ENCODE measurements at places on chromosomes 4 and X.

- no peak for DNase-seq
These were observed 293.5 kb downstream of the OPHN1 start for GRCh38 chrX:68139791-68140190.

GRCh38 chr4:119638359-119638758 is 9.8 kb upstream of the PDE5A start:
- DNase-seq: no peak

DNA sequence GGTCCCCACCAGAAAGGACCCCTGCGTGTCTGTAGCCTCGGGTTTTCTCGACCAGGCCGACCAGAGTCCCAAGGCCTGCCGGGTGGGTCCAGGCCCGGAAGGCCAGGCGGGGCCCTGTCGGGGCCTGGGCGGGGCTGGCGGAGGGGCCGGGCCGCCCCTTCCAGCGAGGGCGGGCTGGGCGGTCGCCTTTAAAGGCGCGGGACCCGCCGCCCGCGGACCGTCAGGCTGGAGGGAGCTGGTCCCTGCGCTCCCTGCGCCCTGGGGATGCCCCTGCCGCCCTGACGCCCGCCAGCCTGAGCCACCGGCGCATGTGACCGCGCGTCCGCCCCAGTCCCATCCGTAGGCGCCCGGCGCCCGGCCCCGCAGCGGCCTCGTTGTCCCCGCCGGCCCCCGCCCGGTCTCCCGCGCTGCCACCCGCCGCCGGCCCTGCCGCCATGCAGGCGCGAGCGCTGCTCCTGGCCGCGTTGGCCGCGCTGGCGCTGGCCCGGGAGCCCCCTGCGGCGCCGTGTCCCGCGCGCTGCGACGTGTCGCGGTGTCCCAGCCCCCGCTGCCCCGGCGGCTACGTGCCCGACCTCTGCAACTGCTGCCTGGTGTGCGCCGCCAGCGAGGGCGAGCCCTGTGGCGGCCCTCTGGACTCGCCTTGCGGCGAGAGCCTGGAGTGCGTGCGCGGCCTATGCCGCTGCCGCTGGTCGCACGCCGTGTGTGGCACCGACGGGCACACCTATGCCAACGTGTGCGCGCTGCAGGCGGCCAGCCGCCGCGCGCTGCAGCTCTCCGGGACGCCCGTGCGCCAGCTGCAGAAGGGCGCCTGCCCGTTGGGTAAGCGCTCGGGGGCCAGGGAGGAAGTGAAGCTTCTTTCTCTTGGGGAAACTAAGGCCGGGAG is at the start of gene HTRA3:
HTRA3 (plus strand) TSS at position 220 of the 883 bp plus-strand sequence; CDS start at position 435, 215 bp downstream.
- DNase-seq: peak; percentile 19

GRCh38 chr4:111697176-111697942 is 447.9 kb upstream of the FAM241A start:
- no peak for DNase-seq

DNA sequence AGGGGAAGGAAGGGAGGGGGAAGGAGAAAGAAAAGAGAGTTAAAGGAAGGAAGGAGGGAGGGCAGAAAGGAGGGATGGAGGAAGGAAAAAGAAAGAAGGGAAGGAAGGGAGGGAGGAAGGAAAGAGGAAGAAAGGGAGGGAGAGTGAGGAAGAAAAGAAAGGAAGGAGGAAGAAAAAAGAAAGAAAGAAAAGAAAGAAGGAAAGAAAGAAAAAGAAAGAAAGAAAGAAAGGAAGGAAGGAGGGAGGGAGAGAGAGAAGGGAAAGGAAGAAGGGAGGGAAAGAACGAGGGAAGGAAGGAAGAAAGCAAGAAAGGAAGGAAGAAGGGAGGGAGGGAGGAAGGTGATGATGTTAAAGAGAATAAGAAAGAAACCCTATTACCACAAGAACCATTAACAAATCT is 150.6 kb downstream of the MXRA5 start:
- no peak for DNase-seq

DNA sequence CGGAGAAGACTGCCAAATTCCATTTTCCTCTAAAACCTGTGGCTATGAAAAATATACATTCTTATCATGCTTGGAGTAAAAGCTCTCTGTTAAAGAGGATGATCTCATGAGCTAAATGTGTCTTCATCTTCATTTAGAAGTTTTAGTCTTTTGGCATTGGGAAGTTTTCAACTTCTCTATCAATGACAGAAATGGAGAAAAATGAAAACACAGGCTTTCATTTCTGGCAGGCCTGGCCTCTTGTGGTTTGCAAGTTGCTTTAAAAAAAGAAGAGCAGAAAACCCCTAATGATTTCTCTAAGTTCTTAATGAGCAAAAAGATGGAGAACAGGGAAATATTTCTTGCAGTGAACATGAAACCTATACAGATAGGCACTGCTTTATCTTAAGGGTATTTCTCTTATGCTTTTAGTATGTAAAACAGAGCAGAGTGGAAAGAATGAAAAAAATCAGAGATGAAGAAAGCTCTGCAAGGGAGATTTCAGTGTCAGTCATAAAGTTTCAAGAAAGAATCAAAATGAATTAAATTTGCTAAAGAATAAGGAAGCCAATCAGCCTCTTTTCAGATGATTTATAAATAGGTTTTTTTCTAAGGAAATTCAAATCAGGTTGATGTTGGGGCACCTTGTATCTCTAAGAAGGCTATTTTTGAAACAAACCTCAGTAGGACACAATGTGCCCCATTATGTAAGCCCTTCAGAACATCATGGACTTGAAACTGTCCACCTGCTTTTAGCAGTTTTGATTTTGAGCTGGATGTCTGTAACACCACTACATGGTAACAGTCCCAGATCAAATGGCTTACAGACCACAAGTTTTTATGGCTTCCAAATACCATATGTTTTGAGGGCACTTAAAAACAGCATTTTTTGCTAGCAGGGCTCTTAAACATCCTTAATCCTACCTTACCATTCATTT is 225.0 kb downstream of the GRIA3 start:
- no peak for DNase-seq

DNA sequence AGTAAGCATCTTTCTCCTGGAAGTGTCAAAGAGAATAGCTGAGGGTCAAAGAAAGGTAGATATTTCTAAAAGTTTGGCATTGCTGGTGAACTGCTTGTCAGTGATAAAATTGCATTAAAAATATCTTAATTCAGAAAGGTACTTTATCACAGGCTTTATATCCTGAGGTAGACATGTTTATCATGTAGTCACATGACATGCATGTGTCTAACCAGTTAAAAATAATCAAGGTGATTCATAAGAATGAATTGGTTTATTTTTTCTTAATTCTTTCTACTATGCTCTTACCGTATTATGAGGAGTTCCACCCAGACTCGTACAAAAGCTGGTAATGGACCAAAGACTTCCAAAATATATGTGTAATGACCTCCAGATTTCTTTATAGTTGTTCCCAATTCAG is 6.1 kb downstream of the SLC7A11 start:
- DNase-seq: no peak

GRCh38 chrX:67545036-67545821 is 1.4 kb downstream of the AR start:
- no peak for DNase-seq

DNA sequence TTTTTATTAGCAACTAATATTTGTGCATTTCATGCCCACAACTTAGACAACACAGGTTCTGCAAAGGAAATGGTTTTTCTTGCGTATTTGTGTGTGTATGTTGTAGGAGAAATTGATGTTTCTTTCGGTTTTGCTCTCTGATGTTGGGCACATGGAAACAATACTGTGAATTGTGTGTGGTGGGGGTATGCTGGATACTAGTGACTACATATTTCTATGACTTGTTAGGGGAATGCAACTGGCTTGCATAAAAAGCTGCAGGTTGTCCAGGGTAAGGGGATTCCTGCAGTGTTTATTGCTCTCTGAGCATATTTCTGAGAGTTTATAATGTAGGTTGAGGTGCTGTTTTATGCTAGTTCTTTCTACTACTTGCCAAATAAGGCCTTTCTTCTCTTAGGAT is 11.6 kb downstream of the DLG3 start:
- DNase-seq: no peak

DNA sequence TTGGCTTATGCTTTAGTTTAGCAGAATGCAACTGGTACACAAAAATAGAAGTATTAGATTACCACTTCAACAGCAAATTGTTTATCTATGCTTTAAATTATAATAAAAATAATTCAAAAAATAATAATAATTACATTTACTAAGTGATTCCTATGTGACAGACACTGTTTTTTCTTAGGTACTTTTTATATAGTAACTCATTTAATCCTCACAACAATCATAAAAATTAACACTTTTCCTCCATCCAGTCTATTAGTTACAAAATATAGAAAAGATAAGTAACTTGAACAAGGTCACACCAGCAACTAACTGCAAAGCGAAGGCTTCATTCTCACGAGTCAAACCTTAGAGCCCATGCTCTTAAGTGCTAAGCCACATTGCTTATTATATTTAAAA is 155.2 kb downstream of the PDGFC start:
- DNase-seq: no peak

GRCh38 chr4:40530961-40531635 is 98.6 kb downstream of the RBM47 start:
- DNase-seq: no peak

DNA sequence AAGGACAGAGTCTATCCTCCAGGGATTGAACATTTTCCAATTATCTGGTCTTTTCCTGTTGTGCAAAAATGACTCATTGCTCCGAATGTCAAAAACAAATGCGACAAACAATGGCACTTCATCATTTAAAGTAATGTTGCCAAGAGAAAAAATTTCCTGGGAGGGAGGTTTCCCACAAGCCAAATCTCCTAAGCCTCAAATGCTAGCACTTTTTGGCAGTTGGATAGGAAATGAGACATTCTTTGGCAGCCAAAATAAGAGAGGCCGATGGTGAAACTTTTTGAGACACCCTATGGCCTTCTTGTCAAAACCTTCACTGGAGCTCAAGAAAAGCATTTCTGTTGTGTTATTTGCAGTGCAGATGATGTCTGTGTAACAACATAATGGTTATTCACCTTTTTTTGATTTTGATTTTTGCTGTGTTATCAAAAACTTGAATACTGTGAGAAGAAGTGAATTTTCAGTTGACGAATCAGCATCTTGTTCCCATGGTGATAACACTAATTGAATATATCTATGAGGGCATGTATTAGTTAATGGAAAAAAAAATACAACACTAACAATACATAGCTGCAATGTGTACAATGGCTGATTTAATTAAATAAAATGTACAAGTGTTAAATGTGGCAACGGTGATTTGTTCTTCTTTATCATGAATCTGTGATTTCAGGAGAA is 333.8 kb downstream of the ANK2 start:
- DNase-seq: no peak

- DNase-seq: no peak
These were observed 1.4 kb downstream of the LSM6 start for GRCh38 chr4:146176891-146177290.

- no peak for DNase-seq
These were observed 283.6 kb downstream of the CFAP299 start for GRCh38 chr4:80619070-80619674.

GRCh38 chr4:22483551-22483981 is 32.3 kb downstream of the ADGRA3 start:
- DNase-seq: no peak

DNA sequence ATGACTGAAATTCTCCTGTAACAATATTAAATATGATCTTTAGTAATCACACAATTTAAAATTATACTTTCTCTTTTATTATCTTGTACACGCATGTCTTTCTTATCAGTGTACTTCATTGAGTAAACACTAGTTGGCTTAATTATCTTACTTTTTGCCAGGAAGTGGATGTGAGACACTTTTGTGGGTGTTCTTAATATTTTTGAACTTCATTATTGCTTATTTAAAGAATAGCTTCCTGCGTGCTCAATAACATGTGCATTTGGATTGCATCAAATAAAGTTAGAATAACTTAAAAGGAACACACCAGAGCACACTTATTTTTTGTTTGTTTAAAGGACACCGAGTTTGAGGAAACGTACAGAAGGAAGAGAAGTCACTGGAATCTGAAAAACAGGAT is 128.5 kb upstream of the VEGFC start:
- no peak for DNase-seq

DNA sequence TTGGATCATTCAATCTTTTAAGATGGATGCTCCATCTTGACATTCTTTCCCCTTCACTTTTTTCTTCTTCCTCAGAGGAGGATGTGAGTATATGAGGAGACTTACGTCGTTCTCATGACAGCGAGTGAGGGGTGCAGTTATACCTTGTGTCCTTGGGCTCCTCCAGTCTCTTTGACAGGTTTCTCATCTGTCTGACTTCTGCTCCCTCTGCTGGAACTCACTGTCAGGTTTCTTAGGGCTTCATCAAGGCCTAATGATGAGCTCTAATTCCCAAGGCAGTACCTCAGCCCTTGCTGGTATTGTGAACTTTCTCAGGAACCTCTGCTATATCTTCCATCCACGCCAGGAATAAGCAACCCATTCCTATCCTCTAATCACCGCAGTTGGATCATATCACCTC is 237.8 kb upstream of the ADGRL3 start:
- DNase-seq: no peak

DNA sequence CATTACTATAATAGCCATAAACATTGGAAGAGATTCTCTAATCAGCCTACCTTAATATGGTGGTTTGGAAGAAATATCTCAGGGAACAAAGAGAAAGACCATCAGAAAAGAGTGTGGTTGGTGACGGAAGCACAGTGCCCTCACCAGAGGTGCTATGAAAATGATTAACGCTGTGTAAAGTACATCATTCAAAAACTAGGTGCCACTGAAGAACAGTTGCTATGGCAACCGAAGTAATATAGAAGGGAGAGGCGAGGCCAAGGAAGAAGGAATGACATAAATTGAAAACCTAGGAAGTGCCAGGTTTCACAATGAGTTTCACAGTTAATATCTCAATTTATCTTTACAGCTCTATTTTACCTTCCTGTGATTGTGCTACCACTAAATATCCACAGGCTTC is 57.0 kb upstream of the ARSJ start:
- DNase-seq: peak; percentile 3

DNA sequence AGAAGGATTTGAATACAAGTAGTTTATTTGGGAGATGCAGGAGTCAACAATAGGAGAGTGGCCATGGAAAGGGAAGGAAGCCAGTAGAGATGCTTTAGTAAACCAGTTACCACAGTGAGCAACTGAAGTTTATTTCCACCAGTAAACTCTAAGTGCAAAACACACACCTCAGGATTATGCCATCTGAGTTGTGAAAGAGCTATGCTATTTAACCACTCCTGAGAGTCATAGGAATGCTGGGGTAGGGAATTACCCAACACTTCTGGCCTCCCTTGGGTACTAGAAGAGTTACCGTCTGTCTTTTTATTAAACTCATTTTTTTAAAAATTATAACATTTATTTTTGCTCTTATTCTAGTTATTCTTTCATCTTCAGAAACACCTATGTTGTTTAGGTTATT is 834.6 kb upstream of the AMOT start:
- DNase-seq: no peak

DNA sequence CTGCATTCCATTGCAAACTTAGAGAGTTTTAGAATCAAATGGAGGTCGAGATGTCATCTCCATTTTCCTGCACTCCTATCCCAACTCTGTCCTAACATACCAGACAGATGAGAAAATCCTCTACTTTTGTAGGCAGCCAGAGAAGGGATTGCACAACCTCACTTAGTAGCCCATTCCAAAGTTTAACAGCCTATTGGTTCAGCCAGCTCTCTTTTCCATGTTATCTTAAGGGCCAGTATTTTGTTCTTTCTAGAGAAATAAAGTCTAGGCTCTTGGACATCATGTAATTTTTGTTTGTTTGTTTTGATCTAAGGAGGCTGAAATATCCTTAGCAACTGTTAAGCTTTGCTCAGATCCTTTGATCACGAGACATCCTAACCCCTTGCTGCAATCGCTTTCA is 173.0 kb downstream of the COX18 start:
- DNase-seq: no peak
